Right hindlimb (tissue), 1 donor: ENCODE measurements at places on chromosomes 11 and 22.
A peak's percentile ranks its signal among the peaks of the same experiment; 100 is the strongest.

- peak; percentile 8 for DNase-seq
Observed at GRCh38 chr22:47124961-47125360, 362.5 kb downstream of the TBC1D22A start.

DNA sequence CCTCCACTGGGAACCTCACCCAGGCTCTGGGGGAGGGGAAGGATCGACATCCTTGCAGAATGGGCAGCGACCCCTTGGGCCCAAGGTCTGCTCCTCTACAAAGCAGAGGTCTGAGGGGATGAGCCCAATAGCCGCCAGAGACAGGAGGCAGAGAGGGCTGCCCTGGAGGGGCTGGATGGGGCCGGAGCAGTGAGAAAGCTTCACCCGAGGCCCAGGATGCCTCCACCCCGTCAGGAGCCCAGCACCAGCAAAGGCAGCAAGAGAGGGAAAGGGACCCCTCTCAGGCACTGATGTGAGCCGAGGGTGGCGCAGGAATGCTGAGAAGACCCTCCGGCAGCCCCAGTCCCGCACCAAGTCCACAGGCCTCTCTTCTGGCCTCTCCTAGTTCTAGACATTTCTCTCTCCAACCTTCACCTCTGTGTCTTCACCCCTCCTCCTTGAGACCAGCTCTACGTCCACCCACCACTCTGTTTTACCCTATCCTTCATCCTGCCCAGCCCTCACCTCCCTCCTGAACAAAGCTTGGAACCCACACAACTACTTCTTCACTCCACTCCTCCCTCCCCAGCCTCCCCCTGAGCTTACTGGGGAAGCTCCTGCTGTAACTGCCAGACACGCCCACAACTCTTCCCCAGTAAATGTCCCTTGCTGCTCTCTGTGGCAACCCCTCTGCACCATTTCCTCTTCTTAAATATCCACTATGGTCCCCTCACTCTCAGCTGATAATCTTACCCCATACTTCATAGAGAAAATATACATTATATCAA lies 131.9 kb downstream of the MPPED1 start:
- DNase-seq: no peak

DNA sequence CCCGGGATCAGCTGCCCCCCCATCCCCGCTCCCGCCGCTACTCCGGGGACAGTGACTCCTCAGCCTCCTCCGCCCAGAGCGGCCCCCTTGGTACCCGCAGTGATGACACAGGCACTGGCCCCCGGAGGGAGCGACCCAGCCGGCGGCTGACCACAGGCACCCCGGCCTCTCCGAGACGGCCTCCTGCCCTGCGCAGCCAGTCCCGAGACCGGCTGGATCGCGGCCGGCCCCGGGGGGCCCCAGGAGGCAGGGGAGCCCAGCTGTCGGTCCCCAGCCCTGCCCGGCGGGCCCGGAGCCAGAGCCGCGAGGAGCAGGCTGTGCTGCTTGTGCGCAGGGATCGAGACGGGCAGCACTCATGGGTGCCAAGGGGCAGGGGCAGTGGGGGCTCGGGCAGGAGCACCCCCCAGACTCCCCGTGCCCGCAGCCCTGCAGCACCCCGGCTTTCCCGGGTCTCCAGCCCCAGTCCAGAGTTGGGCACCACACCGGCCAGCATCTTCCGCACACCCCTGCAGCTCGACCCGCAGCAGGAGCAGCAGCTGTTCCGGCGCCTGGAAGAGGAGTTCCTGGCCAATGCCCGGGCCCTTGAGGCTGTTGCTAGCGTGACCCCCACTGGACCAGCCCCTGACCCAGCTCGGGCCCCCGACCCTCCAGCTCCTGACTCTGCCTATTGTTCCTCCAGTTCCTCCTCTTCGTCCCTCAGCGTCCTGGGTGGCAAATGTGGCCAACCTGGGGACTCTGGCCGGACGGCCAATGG lies 3.9 kb downstream of the RASL10A start:
- DNase-seq: no peak

DNA sequence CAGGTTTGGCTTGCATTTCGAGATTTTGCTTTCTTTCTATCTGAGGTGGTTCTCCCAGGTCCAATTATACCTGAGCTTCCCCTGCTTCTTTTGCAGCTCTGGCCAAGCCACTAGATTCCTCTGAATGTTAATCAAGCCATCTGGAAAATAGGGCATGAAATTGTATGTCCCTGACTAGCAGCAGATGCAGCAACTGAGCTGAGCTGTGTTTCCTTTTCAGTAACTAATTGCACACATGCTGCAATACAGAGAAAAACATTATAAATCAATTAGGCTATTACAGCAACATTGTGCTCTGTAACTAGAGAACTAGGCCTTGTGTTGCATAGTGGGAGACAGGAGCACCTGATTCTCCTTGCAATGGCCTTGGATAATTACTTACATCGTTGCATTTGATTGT lies 408.3 kb downstream of the ETS1 start:
- no peak for DNase-seq

GRCh38 chr11:69520186-69520916 lies 38.9 kb downstream of the LINC01488 start:
- no peak for DNase-seq

- DNase-seq: no peak
Observed at GRCh38 chr11:70624598-70624993, 226.3 kb downstream of the CTTN start.
